Stimulated activated CD4-positive, alpha-beta T cell treated with anti-CD3 and anti-CD28 coated beads, Interleukin-15, amount 100 ng/mL, for 48 hours (primary cell): ENCODE measurements at places on chromosomes 2 and 18.

DNA sequence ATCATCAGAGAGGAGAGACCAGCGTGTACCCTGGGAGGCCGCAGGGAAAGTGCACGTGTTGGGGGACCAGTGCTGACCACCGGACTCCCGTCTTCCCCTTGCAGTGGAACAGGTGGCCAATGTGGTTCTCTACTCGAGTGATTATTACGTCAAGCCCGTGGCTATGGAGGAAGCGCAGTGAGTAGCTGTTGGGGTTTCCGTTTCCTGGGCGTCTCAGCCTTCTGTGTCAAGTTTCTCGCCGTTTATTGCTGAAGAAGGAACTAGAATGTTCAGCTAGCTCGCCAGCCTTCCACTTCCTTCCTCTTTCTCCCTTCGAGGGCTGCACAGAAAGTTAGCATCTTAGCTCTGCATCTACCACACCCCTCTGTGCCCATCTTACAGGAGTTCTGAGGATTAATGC, 22.8 kb upstream of the DGKD start:
- peak; percentile 25 for DNase-seq

GRCh38 chr2:24894750-24895149, 25.3 kb downstream of the ADCY3 start:
- no peak for DNase-seq

DNA sequence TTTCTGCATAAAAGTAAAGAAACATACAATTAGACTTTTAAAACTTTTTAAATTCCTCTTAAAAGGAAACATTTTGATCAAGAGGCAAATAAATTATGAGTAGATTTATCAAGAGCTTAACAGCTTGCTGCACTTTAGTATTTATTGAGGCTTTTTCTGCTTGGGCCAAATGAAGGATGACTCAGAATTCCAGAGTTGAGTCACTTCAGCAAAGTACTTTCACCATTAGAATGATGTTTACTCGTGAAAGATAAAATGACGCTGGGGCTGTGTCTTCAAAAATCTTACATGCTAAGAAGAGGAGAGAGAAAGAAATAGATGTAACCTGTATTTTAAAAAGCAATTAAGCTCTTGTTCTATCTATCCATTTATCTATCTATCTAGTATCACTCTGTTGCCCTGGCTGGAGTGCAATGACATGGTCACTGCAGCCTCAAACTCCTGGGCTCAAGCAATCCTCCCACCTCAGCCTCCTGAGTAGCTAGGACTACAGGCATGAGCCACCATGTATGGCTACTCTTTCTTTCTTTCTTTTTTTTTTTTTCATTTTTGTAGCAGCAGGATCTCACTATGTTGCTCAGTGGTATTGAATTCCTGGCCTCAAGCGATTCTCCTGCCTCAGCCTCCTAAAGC, 75.3 kb upstream of the RIOK3 start:
- no peak for DNase-seq

DNA sequence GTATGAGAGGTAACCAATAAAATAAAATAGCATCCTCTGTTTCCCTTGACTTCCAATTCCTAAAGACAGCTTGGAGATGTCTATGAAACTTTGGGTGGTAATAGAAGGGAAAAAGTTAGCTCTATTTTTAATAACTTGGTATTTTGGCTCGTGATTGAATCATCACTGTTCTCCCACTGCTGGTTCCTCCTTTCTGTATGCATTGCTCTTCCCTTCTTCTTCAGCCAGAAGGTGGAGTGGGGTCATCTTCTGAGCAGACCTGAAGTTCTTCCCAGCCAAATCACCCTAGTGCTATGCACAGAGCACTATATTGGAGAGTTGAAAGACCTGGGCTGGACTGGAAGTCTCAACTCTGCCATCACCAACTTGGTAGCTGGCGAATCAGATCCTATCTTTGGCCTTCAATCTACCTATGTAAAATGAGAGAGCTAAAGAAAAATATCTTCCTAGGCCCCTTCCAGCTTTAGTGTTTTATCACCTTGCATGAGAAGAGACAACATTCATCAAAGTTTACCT, 54.1 kb downstream of the CPO start:
- DNase-seq: no peak

DNA sequence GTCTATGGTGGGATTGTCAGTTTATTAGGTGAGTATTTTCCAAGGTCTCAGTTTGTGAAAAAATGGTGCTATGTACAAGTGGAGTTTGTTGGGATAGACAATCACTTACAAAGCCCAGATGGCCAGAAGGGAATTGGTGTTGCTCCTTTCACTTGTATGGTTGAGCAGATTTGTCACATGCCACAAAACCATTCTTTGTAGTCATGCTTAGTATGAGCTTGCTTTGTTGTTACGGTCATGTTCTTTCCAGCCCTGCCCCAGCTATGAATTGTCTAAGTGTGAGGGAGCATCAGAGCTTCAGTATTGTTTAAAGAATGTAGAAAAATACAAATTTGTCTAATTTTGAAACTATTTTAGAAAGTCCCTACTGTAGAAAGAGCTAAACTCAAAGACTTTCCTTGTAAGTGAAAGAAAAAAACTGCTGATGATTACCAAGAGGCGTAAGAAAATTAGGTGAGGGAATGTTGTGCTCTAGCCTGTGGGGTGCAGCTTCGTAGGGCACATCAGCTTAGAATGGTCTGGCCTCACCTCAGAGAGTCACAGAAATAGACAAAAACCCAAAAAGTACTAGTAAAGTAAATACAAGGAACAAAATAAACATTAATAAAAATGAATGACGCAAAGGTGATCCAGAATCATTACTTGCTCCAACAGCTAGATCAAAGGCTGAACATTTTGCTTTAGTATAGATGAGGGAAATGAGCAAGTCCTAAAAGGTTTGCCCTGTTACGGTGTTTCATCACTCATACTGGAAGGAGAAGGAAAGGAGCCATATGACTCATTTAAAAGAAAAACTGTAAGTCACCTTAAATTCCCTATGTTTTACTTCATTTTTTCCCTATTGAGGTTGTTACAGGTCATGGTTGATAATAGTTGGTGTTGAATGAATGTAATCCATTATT, 9.2 kb downstream of the TGIF1 start:
- DNase-seq: no peak

DNA sequence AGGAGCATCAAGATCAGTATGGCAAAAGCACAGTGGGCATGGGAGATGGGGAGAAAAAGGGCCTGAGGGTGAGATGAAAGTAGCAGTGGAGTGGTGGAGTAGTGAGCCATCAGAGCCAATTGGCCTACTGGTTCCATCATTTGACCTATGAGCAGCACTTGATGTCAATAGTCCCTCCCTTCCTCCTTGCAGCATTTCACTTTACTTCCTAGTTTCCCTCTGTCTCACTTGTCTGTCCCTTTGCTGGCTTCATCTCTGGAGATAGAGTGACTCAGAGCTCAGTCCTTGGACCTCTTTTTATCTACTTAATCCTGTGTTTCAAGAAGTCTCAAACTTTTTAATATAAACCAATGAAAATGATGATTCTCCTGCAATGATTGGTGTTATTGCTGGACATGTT, 32.1 kb downstream of the FBXO48 start:
- DNase-seq: no peak
